ENCODE measurements at places on chromosomes 2 and 18.

GRCh38 chr2:183803596-183803995 lies 679.4 kb downstream of the NUP35 start:
- H3K27me3 ChIP-seq, result no peaks in the 10 kb centered on the region
- H3K36me3 ChIP-seq, result no peaks in the 10 kb centered on the region
- DNase-seq, result no peak
- H3K27ac ChIP-seq, result no peak overlapping the region

- no peak overlapping the region for H3K27ac ChIP-seq
- DNase-seq, result no peak
- no peaks in the 10 kb centered on the region for H3K4me1 ChIP-seq
- no peak overlapping the region for H3K4me3 ChIP-seq
- H3K36me3 ChIP-seq, result no peaks in the 10 kb centered on the region
- peaks cover 8% of the 10 kb centered on the region for H3K27me3 ChIP-seq
These were observed 49.0 kb upstream of the GLI2 start for GRCh38 chr2:120686511-120687168.

- H3K36me3 ChIP-seq, result no peaks in the 10 kb centered on the region
- no peak overlapping the region for H3K4me3 ChIP-seq
- DNase-seq, result no peak
These were observed 114.7 kb downstream of the SH3BP4 start for GRCh38 chr2:235066490-235066889.

GRCh38 chr2:151614159-151614558 lies 120.1 kb downstream of the NEB start:
- no peak overlapping the region for H3K4me3 ChIP-seq
- H3K36me3 ChIP-seq, result no peaks in the 10 kb centered on the region
- H3K27me3 ChIP-seq, result no peaks in the 10 kb centered on the region

- H3K27ac ChIP-seq, result no peak overlapping the region
- no peak for DNase-seq
- H3K4me3 ChIP-seq, result no peak overlapping the region
These were observed 263.8 kb downstream of the KCNE4 start for GRCh38 chr2:223315813-223316212.

- H3K4me3 ChIP-seq, result no peak overlapping the region
- H3K4me1 ChIP-seq, result no peaks in the 10 kb centered on the region
- H3K36me3 ChIP-seq, result peaks cover 35% of the 10 kb centered on the region
- DNase-seq, result no peak
- H3K27ac ChIP-seq, result no peak overlapping the region
These were observed 52.2 kb downstream of the TNFRSF11A start for GRCh38 chr18:62377131-62377807.

GRCh38 chr2:216465579-216466195 lies 33.0 kb upstream of the RPL37A start:
- peaks cover 2% of the 10 kb centered on the region for H3K27me3 ChIP-seq
- no peak overlapping the region for H3K4me3 ChIP-seq
- H3K4me1 ChIP-seq, result no peaks in the 10 kb centered on the region
- H3K27ac ChIP-seq, result no peak overlapping the region

DNA sequence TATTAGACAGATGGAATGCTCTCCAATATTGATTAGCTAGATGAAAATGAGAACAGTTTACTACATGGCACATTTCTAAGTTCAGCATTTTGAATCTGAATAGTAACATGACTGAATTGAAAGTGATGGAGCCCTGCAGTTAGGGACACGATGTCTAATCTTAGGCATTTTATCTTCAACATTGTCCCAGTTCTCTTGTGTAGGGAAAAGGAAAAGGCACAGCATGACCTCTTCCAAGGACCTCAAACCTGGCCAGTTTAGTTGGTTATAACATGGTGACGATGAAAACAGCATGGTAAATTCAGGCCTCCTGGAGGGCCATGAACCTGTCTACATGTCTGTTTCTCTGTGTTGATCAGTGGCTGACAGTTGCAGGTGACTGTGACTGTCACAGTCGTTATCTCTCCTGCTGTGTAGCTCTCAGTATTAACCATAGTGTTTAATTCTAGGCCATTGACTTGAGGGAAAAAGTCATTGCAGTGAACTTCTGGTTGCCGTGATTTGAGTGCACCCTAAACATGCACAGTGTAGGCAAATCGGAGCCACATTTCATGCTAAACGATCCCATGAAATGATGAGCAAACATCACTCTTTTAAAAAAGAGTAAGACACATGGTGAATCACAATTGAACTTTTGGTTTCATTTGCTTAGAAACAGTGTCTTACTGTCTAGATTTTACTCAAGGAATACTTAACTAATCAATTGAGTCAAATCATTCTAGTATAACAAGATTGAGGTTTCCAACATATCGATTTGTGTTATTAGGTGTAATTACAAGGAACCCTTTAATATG lies 129.7 kb downstream of the PHLPP1 start:
- peaks cover 24% of the 10 kb centered on the region for H3K4me1 ChIP-seq
- no peak overlapping the region for H3K27ac ChIP-seq
- no peaks in the 10 kb centered on the region for H3K27me3 ChIP-seq

DNA sequence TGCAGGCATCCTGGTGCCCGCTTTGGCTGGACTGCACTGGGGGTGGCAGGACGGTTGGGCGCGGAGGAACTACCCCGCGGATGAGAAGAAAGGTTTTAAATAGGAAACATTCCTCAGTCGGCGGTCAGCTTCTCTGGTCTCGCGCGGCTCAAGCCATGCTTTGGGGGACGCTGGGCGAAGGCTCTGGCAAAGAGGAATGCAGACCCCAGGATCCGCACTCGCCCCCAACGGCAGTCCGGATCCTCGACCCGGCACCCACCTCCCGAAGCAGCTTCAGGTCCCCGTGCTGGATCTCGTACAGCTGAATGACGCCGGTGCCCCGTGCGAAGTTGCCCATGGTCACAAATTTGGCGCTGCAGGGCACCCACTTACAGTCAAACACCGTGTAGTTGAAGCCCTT lies 686 bp upstream of the PNO1 start:
- peak; percentile 41 for DNase-seq
- H3K27ac ChIP-seq, result peak overlapping the region; percentile 100
- H3K4me1 ChIP-seq, result peaks cover 32% of the 10 kb centered on the region
- peaks cover 4% of the 10 kb centered on the region for H3K27me3 ChIP-seq
- H3K4me3 ChIP-seq, result peak overlapping the region; percentile 95
- H3K36me3 ChIP-seq, result peaks cover 8% of the 10 kb centered on the region

- no peak for DNase-seq
- H3K4me3 ChIP-seq, result no peak overlapping the region
- H3K27ac ChIP-seq, result no peak overlapping the region
- H3K36me3 ChIP-seq, result no peaks in the 10 kb centered on the region
- no peaks in the 10 kb centered on the region for H3K27me3 ChIP-seq
These were observed 90.8 kb downstream of the MIB1 start for GRCh38 chr18:21831413-21831831.

DNA sequence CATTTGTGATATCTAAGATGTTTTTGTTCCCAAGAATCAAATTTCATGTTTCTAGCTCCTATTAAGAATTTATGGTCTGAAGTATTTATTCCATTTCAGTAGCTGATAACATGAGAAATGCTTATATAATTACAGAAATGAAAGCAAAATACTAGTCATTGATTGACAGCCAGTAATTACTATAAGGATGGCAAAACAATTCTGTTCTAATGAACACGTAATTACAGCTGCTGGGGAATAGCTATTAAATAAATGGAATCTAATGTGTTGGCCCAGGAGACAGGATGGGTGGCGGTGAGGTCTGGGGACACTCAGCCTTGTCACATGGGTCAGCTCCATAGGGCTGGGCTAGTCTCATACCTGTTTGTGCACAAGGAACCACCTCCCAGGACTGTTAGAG lies 263.5 kb downstream of the FHOD3 start:
- no peaks in the 10 kb centered on the region for H3K36me3 ChIP-seq
- H3K4me1 ChIP-seq, result no peaks in the 10 kb centered on the region
- H3K27ac ChIP-seq, result no peak overlapping the region
- DNase-seq, result no peak

- DNase-seq, result no peak
- H3K4me1 ChIP-seq, result no peaks in the 10 kb centered on the region
- H3K36me3 ChIP-seq, result no peaks in the 10 kb centered on the region
- H3K27ac ChIP-seq, result no peak overlapping the region
- no peak overlapping the region for H3K4me3 ChIP-seq
These were observed 118.3 kb upstream of the NDUFV2 start for GRCh38 chr18:8984131-8984721.

DNA sequence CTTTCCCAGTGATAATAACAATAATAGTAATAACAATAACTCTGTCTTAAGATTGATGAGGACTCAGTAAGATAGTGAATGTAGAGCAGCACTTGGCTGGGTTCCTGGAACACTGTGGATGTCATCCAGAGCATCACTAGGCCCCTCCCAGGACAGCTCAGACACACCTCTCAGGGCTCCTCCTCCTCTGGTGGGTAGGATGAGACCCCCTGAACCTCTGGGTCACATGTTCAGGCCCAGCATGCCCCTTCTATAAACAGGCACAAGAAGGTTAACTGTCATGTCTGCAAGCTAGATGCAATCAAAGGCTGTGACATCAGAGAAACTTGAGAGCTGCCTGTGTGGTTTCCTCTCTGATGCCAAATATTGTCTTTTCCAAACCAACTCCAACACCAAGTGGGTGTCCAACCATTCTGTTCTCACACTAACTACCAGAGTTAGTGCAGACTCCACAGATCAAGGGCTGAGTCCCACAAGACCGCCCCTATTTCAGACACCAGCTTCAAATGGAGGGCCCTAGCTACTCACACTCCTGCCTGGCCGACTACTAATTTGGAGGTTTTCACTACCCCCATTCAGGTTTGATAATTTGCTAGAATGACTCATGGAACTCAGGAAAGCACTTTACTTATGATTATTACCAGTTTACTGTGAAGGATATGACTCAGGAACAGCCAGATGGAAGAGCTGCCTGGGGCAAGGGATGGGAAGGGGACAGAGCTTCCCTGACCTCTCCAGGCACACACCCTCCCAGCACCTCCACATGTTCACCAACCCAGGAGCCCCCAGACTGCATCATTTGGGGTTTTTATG lies 46.4 kb upstream of the BZW1 start:
- no peak for DNase-seq
- peaks cover 1% of the 10 kb centered on the region for H3K27me3 ChIP-seq
- no peak overlapping the region for H3K4me3 ChIP-seq

GRCh38 chr2:37895140-37895539 lies 29.9 kb upstream of the RMDN2 start:
- H3K27me3 ChIP-seq, result peaks cover 2% of the 10 kb centered on the region
- H3K27ac ChIP-seq, result no peak overlapping the region
- no peaks in the 10 kb centered on the region for H3K36me3 ChIP-seq
- DNase-seq, result no peak

- no peak overlapping the region for H3K4me3 ChIP-seq
- DNase-seq, result no peak
- H3K4me1 ChIP-seq, result peaks cover 2% of the 10 kb centered on the region
- H3K27ac ChIP-seq, result no peak overlapping the region
These were observed 16.5 kb downstream of the HS6ST1 start for GRCh38 chr2:128302011-128302743.

DNA sequence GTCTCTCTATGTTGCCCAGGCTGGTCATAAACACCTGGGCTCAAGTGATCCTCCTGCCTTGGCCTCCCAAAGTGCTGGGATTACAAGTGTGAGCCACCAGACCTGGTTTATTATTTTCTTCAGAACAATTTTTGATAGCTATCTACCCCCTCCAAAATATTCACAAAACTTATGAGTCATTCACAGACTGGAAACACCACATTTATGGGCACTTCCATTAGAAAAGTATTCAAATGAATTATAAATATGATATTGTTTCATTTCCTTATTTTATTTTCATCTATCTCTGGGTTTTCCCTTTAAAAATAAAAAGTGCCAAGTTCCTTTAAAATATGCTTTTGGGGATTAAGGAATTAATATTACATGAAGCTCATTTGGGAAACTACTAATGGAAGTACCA lies 58.8 kb upstream of the MSTN start:
- H3K27ac ChIP-seq, result no peak overlapping the region
- no peaks in the 10 kb centered on the region for H3K36me3 ChIP-seq
- no peaks in the 10 kb centered on the region for H3K27me3 ChIP-seq

- no peak overlapping the region for H3K4me3 ChIP-seq
- H3K36me3 ChIP-seq, result no peaks in the 10 kb centered on the region
- no peak overlapping the region for H3K27ac ChIP-seq
- DNase-seq, result no peak
- H3K4me1 ChIP-seq, result no peaks in the 10 kb centered on the region
These were observed 13.1 kb downstream of the PID1 start for GRCh38 chr2:229257985-229258384.

- DNase-seq, result no peak
- H3K27me3 ChIP-seq, result no peaks in the 10 kb centered on the region
- peaks cover 7% of the 10 kb centered on the region for H3K36me3 ChIP-seq
- peaks cover 5% of the 10 kb centered on the region for H3K4me1 ChIP-seq
- no peak overlapping the region for H3K4me3 ChIP-seq
These were observed 382.6 kb downstream of the EPHA4 start for GRCh38 chr2:221189431-221190067.

- H3K36me3 ChIP-seq, result peaks cover 9% of the 10 kb centered on the region
- DNase-seq, result no peak
- H3K27ac ChIP-seq, result peak overlapping the region; percentile 96
- H3K4me3 ChIP-seq, result no peak overlapping the region
- no peaks in the 10 kb centered on the region for H3K27me3 ChIP-seq
These were observed 9.5 kb downstream of the SLC1A4 start for GRCh38 chr2:64998658-64999061.

- H3K36me3 ChIP-seq, result no peaks in the 10 kb centered on the region
- H3K4me3 ChIP-seq, result no peak overlapping the region
- no peaks in the 10 kb centered on the region for H3K4me1 ChIP-seq
- H3K27me3 ChIP-seq, result no peaks in the 10 kb centered on the region
These were observed 721.4 kb upstream of the CNTNAP5 start for GRCh38 chr2:123303731-123304130.

DNA sequence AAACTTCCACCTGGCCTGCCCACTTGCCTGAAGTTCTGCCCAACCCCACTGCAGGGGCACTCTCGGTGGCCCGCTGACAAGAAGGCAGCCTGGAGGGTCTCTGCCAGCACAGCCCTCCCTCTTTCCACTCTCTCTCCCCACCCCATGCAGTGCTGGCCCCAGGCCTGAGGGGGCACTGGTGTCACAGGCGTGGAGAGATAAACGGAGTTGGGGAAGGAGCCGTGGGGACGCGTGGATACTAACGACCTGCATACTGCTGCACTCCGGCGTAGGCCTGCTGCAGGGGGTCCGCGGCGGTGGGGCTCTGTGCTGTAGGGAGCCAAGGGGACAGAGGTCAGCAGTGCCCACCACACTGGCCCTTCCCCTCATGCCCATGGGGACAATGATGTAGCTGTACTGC lies 299.3 kb downstream of the CELF4 start:
- no peaks in the 10 kb centered on the region for H3K36me3 ChIP-seq
- no peaks in the 10 kb centered on the region for H3K4me1 ChIP-seq
- no peak overlapping the region for H3K27ac ChIP-seq
- H3K27me3 ChIP-seq, result peaks cover 29% of the 10 kb centered on the region
- H3K4me3 ChIP-seq, result no peak overlapping the region

DNA sequence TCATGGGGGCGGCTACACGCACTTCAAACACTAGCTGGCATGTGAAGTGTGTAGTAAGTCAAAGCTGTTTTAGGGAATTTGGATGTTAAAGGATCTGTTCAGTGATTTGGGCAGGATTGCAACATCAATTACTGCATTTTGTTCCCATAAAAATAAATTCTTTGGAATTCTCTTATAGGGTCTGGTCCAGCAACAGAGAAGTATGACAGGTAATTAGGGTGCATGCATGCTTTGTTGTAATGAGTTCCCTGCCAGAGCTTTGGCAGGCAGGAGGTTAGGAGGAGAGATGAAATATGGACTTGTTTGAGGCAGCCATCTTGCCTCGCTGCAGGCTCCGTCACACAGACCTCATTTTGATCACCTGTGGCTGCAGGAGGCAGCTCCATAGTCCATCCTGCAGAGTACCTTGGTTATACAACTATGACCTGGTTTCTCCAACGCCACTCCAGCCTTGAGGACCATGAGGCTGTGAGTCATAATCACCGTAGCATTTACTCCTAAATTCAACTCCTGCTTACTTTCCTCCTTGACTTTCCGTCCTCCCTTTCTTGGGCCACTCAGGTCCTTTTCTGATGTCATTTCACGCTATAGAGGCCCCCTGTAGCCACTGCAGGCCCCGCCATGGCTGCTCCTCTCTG lies 26.5 kb upstream of the EML4 start:
- no peaks in the 10 kb centered on the region for H3K36me3 ChIP-seq
- no peak overlapping the region for H3K4me3 ChIP-seq
- H3K27me3 ChIP-seq, result peaks cover 1% of the 10 kb centered on the region
